ENCODE measurements at places on chromosomes 16 and 17.

DNA sequence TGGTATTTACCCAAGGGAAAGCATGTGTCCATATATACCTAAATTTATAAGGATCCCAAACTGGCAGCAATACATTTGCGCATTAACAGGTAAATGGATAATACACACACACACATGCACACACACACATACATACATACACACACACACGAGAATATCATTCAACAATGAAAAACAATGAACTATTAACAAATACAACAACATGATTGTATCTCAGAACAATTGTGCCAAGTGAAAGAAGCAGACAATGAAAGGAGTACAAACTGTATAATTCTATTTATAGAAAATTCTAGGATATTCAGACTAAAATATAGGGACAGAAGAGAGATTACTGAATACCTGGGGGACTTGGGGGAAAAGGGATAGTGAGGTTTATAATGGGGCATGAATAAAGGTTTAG, 323.0 kb downstream of the KCNJ2 start:
- no peak for DNase-seq

- no peak for DNase-seq
Measured at GRCh38 chr17:77328823-77329740, 188.3 kb downstream of the SEC14L1 start.

- no peak for DNase-seq
Measured at GRCh38 chr17:57916925-57917858, 38.0 kb downstream of the CUEDC1 start.

DNA sequence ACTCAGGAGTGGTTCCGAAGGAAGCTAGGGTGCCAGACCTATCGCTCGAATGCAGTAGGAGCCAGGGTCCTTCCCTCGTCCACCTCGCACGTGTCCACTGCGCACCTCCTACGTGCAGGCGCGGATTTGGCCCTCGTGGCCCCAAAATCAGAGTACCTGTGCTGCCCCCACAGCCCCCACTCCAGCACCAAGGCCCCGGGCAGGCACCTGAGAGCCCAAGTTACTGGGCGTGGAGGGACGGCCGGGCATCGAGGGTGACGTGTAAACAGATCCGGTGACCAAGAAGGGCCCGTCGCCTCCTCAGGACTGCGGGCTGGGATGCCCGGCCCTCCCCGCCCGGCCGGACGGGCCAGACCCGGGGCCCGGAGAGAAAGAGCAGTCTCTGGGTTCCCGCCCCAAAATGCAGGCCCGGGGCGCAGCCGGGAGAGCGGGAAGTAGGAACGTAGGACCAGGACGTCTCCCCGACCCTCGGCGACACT, 492 bp downstream of the SLC25A39 start:
- peak; percentile 45 for DNase-seq

- no peak for DNase-seq
Measured at GRCh38 chr16:84992717-84993075, 18.6 kb downstream of the ZDHHC7 start.

GRCh38 chr16:83615141-83615952, 192.4 kb upstream of the HSBP1 start:
- DNase-seq = no peak

DNA sequence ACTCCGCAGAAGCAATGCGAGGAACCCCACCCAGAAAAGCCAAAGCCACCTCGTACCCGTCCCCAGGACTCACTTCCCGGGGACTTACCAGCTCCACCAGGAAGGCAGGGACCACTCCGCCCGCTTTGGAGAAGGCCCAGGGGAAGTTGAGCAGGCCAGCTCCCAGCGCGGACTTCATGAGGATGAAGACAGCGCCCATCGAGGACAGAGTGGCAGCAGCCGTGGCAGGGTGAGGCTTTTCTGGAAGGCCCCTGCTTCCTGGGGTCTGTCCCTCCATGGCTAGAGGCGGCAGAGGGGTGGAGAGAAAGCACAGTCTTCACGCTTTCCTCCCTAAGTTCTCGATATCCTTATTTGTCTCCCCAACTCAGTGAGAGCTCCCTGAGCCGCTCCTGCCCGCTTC, 714 bp downstream of the SLC38A8 start:
- no peak for DNase-seq

DNA sequence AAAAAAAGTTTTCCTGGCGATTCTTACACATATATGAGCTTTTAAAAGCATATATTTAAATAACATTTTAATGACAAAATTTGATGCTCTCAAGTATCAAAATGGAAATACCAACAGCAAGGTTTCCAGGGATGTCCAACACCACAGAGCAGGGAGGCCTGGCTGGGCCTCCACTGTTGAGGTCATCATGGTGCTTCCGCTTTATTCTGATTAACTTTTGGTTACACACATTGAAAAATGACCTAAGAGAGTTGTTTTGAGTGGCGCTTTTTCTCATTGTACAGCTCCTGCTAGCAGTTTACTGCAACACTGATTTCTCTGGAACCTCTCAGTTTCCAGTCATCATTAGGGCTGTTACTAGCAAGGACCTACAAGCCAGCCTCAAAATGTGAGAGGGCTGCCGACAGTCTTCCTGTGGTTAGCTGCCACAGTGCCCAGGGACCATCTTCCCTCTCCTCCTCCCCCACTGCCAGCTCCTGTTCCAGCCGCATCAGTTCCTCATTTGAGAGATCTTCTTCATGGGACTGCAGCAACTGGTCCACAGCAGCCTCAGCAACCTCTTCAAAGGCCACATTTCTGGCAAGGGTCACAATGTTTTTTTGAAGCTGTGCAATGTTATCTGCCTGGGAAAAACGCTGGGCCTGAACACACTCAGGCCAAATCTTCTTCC, 21.3 kb downstream of the DEF8 start:
- no peak for DNase-seq

GRCh38 chr16:77444147-77444460, 9.3 kb upstream of the ADAMTS18 start:
- DNase-seq = no peak

DNA sequence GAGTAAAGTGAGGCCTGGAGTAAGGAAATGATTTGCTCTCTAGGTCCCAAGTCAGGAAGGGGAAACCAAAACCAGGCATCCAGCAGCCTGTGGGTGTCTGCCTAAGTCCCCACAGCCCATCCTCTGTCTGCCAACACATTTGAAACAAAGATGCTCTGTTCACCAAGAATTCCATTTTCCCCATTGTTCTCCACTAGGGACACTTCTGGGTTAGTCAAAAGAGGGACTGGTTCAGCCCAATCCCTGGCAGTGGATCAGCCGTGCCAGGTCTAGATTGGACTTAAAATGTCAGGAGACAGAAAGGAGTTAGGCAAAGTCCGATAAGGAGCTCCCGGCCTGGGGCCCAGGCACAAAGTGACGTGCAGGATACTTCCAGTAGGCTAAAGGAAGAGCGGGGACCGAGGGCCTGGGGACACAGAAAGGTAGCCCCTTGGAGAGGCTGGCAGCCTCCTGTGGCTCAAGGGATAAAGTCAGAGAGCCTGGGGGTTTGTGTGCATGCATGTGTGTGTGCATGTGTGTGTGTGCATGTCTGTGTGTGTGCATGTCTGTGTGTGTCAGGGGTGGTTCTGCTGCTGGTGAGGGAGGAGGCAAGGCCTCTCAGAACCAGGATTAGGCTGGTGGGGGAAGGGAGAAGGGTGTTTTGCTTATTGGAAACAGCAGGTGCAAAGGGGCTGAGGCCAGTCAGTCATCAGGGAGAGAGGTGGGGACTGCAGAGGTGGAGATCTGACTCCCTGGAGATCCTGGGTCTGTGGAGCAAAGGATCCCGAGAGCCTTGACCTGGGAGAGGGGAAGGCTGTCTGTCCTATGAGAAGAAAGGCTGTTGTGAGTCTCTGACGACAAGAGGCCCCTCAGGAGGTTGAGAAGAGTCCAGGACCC, 41.7 kb upstream of the IL34 start:
- DNase-seq = no peak

DNA sequence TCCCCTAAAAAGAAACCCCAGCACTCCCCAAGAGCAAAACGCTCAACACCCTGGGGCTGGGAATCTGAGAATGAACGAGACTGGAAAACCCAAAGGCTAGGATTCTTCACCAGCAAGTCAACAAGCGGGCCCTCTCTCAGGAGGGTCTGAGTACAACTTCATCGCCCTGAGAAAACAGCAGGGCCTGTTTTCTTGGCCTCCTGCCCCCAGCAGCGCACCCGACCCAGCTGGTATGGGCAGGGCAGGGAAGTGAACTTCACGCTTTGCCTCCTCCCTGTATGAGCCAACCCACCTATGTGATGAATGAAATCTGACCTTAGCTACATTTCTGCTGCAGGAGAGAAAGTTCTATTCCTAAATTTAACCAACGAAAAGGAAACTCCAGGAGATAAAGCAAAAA, 11.1 kb downstream of the NUDT16L1 start:
- no peak for DNase-seq

All from foreskin fibroblast (primary cell).